ENCODE measurements at places on chromosomes 1 and 21. TPM values are rescaled to one million over a fixed set of nuclear protein-coding genes. Genes with fewer than 3 reads are reported as not detected.
A peak's percentile ranks its signal among the peaks of the same experiment; 100 is the strongest.

GRCh38 chr1:88052167-88052566 is 631.9 kb upstream of the PKN2 start:
- DNase-seq = no peak

GRCh38 chr1:175272361-175272760 is 79.8 kb upstream of the KIAA0040 start:
- DNase-seq = no peak

DNA sequence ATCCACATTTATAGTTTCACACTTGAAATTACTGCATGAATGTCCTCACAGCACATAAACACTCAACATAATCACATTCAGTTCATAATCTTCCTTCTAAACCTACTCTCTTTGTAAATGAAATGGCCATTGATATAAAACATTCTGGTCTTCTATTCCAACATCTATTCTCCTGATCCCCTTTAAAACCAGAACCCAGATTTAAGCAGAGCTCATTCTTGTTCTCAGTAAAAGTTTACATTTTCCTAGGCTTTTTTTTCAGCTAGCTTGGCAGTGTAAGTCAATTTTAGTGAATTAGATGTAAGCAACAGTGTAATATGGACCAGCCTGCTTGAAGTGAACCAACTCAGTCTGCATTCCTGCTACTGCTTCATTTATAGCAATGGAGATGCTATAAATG is 460.7 kb upstream of the RGS18 start:
- DNase-seq = no peak

- no peak for DNase-seq
Observed at GRCh38 chr1:941015-941587, 17.4 kb downstream of the SAMD11 start.

DNA sequence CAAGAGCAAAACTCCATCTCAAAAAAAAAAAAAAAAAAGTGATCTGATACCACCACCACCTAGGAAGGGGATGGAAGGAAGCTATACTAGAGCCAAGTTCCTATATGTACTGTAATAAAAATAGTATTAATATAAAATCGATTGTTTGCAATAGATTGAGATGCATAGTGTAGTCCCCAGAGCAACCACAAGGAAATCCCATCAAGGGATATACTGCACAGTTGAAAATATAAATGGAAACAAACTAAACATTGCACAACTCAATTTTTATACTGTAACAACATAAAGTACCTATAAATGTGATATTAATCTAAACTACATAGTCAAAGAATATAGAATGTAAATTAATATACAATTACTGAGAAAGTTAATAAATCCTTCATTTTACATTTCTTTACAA is 20.9 kb upstream of the PSMG1 start:
- no peak for DNase-seq

GRCh38 chr1:54325284-54325683 is 80.9 kb downstream of the SSBP3 start:
- DNase-seq = no peak

DNA sequence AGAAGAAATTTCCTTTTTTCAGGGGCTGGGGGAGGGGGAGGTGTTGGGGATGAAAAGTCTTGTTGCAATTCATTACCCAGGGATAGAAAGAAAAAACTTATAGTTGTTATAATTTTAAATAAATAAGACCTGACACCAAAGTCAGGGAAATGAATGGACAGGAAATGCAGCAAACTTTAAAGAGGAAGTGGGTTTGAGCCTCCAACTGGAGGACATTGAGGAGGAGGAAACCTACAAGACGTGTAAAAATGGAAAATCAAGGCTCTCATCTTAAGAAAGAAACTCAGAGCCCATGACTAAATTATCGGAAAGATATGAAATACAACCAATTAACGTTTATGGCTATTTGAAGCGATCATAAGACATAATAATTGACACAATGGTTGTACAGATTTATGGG is 54.4 kb downstream of the NIBAN1 start:
- DNase-seq = no peak

DNA sequence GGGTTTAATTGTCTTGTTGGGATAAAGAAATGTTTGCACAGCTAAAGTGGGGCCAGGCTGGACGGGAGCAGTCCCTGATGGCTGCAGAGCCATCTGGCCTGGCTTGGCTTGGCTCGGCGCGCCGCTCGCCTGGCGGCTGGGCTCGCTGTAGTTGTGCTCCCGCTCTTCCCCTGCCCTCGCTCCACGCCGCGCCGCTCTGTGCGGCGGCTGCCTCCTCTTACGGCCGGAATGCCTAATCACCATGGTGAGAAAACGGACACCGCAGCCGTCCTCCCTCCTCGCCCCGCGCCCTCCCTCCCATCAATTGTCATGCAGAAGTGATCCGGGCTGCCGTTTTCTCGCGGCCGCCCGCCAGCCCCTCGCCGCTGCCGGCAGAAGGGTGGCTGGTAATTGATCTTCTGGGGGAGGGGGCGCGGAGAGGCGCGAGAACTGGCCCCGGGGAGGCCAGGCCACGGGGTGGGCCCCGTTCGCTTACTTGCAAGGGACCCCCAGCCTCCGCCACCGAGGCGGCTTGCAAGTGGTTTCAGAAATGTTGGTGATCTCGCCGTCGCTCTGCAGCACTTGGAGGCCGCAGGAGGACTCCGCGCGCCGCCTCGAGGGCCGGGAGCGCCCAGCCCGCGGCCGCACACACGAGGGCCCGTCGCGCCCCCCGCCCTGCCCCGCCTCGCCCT is 12.4 kb downstream of the RNF220 start:
- no peak for DNase-seq

DNA sequence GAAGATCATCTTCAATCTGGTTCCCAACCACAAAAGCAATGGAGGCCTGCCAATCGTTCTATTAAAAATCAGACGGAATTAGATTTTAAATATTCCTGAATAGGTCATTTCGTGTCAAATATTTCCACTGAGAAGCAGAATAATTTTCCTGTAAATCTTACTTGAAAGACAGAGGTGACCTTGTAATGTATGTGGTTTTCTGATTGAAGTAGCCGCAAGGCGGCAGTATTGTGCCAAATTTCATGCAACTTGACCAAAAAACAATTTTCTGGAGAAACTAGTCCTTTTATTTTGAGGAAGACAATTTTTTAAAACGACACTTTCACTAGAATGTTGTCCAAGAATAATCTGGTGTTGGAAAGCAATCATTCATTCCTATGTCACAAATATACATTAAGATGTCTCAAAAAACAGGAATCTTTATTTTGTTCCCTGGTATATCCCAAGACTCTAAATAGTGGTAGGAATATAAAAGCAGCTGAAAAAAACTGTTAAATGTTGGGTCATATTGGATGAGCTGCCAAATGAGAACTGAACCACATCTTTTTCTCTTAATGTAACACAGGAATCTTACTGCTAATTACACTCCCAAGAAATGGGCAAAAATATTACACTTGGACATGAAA is 33.6 kb downstream of the SPAG17 start:
- peak; percentile 14 for DNase-seq

GRCh38 chr1:240836271-240836670 is 224.3 kb upstream of the GREM2 start:
- no peak for DNase-seq

GRCh38 chr1:164515231-164515630 is 43.8 kb upstream of the PBX1 start:
- DNase-seq = no peak

DNA sequence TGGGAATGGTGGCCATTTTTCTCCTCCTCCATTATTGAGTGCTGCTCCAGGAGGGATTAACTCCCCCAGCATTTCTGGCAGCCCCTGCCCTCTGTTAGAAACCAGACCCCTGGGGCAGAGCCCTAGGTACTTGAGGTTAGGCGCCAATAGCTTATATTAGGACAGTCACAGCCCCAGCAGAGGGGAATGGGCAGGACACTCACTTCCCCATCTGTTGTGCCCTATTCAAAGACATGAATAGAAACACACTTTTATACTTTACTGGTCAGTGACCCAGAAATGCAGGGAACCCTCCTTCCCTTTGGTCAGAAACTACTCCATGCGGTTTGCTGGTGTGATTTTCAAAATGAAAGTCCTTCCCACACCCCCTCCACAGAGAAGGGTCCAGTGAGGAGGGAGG is 267.7 kb downstream of the PTBP2 start:
- DNase-seq = no peak

DNA sequence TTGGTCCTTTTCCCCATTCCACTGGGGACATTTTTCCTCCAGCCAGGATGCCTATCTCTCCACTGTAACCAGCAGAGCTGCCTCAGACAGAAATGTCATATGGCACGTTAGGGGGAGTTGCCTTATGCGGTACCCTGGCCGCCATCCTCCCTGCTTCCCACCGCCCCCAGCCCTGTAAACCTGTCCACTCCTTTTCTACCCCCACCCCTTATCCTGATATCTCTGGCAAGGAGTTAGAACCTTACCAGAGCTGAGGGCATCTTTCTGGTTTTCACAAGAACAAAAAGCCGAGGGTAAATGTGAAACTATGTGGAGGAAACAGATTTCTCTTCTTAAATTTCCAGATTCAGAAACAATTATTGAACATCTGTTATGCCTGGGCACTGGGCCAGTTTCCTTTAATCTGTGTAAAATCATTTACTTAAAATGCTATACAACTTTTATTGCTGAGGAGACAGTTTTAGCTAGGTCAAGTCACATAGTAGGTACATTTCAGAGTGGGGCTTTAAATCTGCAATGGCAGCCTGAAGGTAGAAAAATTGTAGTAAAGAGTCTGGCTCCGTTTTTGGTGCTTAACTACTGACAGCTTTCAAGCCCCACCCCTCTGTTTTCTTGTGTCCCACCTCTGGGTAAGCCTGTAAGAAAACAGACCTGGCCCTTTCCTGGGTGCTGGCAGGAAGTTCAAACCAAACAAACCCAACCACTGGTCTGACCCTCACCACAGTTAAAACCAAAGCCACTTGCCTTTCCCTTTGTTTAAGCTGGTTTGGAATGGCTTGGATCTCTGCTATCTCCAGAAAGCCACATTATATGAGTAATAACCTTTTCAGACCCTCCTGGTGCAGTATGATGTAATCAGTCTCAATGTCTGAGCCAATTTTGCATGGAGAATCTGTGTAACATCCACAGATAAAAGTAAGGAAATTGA is 319.0 kb downstream of the HHAT start:
- no peak for DNase-seq

DNA sequence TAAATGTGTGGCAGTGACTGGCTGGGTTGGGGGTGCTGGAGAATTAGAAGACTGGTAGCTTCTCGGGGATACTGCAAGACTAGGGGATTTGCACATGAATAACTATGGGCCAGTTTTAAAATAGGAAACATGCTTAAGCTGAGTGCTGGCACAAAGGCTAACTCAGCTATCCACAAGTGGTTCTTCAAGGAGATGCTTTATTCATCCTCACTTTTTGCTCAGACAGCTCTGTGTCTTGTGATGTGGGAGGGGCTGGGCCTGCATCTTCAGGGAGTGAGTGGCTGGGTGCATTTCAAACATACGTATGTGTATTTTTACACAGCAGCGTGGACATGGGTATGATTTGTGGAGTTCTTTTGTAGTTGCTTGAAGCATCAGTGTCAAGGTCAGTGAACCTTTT is 2.3 kb downstream of the COQ8A start:
- DNase-seq = no peak

DNA sequence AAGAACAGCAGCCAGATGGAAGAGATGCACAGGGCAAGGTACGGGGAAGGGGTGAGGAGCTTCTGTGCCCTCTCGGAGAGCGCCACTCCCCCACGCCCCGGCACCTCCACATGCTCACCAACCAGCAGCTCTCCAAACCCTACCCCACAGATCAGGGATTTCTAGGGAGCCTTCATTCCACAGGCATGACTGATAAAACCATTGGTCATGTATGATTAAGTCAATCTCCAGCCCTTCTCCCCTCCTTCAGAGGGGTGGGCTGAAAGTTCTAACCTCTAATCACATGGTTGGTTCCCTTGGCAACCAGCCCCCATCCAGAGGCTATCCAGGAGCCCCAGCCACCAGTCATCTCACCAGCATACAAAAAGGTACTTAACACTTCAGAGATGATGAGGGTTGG is 144.7 kb downstream of the TGFBR3 start:
- no peak for DNase-seq

GRCh38 chr1:2344744-2345296 is 46.5 kb downstream of the MORN1 start:
- no peak for DNase-seq

- DNase-seq = no peak
Observed at GRCh38 chr1:10529091-10529490, 54.3 kb downstream of the PEX14 start.

GRCh38 chr1:218371927-218372672 is 27.0 kb downstream of the TGFB2 start:
- DNase-seq = no peak

DNA sequence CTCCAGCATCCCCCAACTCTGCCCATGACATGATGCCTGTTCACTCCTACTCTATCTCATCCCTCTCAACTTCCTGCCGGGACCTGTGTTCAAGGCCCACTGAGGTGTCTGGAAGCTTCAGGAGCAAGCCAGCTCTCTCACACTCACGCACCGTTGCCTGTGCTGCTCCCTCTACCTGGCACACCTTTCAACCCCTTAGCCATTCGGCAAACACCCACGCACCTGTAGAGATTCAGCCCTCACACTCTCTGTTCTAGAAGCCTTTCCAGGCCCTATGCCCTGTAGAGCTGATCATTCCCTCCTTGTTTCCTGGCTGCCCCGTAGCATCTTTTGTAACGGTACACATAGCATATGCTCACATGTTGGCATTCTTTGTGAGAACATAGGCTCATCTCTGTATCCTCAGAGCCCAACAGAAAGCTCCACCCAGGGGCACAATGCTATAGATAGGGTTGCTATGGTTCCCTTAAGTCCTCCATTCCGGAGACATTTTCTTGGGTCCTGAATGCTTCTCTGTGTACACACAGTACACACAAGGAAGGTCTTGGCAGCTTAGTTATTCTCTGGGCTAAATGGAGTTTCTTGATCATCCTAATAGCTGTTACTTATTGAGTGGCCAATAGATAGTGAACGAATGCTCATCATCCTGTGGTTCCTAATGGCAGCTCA is 1.3 kb downstream of the C8B start:
- DNase-seq = no peak

DNA sequence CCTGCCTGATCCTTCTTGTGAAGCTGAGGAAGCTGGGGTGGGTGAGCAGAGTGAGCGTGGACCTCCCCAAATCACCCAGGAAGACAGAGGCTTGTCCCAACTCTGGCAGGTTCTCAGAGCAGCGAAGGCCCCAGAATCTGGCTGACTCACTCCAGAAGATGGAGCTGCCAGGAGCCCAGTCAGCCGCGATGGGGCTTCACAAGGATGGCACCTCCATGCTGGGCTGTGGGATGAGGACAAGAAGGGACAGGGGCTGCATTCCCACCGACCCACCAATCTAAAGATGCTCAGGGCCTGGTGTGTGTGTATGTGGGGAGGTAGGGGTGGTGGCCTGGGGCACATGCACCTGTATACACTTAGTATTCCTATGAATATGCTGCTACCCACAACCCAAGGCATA is 52.9 kb downstream of the ATP1A1 start:
- DNase-seq = no peak

GRCh38 chr1:14437417-14437918 is 161.0 kb upstream of the KAZN start:
- no peak for DNase-seq

Gene VWA5B1
- total RNA-seq = 0.05 TPM

Gene OR2T33
- not detected for total RNA-seq

Gene STMN1
- total RNA-seq = 1,468 TPM

Gene BACE2
- 5.9 TPM for total RNA-seq

Gene ABCA4
- total RNA-seq = 0.24 TPM

Gene CYYR1
- total RNA-seq = 3.5 TPM

Gene DENND2C
- 0.47 TPM for total RNA-seq

Gene LCE2C
- total RNA-seq = not detected

Gene TSPEAR
- 0.38 TPM for total RNA-seq

Gene KLHDC9
- total RNA-seq = 1.9 TPM

Gene RGS1
- 187 TPM for total RNA-seq
